ENCODE measurements at places on chromosomes 4 and X.
A peak's percentile ranks its signal among the peaks of the same experiment; 100 is the strongest.

- peak; percentile 2 for DNase-seq
These were observed 43.4 kb upstream of the PHF8 start for GRCh38 chrX:54087661-54088060.

GRCh38 chrX:20130357-20130756 is 11.3 kb downstream of the EIF1AX start:
- no peak for DNase-seq

GRCh38 chrX:136250191-136251040 is 784 bp downstream of the MAP7D3 start:
- no peak for DNase-seq

- no peak for DNase-seq
These were observed 120.7 kb upstream of the TSPAN5 start for GRCh38 chr4:98779088-98779487.

DNA sequence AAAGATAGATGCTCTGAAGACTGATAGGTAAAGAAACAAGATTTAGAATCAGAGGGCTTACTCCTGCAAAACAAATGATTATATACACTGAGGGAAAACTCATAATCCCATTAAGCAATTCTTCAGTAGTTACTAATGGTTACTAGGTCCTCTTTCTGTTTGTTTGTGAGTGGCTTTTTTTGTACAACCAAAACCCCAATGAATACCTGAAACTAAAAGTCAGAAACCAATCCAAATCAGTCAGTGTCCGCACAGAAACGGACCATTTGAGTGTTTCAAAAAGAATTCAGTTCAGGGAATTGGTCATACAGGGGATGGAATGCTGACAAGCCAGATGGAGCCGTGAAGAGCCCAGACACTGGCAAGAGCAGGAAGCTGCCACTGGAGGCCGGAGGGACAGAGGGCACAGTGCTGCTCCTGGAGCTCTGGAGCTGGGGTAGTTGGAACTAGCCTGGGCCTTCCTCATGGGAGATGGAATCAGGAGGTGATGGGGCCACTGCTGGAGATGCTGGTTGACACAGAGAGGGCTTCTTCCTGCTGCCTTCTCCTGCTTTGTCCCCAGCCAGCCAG is 31.9 kb downstream of the SETD7 start:
- peak; percentile 48 for DNase-seq

DNA sequence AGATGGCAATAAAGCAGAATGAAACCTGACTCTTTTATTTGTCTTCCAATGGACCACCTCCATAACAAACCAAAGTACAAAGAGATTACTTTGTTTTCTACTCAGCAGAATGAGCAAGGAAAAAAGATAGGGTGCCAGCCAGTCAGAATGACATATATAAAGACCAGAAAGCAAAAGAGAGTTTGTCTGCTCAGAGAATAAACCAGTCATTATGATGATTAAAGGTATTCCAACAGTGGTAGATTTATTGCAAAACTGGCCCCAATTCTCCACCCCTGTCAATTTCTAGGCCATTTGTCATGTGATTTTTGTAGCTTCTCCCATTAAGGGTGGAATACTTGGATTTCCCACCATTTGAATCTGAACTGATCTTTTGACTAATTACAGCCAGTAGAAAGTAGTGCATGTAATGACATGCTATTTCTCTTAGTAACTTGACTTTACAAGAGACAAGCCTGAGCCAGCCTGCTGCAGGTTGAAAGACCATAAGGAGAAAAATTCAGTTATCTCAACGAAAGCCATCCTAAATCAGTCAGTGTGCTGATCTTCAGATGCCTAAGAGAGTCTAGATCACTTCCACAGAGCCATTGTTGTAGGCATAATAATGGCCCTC is 203.1 kb downstream of the EPHA5 start:
- DNase-seq = no peak

GRCh38 chr4:161189286-161190134 is 974.3 kb downstream of the FSTL5 start:
- peak; percentile 81 for DNase-seq

DNA sequence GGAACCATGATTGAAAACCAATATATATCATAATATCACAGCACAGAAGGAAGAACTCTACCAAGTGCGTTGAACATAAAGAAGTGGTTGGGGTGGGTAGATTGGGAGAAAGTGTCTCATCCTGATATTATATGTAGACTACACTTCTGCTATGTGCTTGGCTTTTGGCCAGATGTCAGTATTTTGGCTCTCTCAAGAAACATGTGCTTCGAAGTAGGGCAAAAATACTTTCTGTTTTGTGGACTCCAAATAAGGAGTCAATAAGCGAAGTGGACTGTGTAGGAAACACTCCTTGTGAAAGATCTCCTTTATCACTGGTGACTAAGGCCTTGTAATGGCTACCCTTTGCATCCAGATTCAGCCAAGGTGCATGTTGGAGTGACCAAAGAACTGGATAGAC is 7.8 kb upstream of the HPSE start:
- no peak for DNase-seq

DNA sequence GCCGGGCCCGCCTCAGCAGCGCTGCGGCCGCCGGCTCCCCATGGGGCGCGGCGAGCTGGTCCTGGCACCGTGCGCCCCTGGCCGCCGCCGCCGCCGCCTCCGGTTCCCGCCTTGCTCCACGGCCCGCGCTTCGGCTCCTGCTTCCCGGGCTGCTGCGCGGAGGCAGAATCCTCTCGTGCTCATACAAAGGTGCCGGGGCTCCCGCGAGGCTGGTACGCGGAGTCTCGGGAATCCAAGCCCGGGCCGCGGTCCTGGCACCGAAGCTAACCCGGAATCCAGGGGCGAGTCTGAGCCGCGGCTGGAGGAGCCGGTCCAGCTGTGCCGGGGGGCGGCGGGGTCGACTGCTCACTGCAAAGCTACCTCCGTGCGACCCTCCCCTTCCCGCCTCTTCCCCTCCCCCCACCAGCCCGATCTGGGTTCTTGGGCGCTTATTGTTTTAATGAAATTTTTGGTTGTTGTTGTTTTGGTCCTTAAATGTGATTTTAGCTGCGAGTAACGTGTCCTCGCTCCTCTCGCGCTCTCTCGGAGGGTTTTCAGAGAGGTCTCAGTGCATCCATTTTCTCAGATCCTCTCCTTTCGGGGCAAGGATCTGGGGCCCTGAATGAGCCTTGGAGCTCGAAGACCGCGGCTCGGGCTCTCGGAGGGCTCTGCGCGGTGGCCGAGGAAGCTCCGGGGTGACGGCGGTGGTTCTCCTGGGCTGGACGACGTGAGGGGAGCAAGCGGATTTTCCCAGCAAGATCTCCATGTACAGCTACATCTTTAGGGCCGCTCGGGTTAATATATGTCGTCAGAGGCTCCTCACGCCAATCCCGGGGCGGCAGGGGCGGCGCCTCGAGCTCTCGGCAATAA is at the start of gene HAND2:
Gene HAND2, minus strand, starts transcription at position 753 of the 849 bp plus-strand sequence. CDS start 940 bp downstream, outside the sequence.
- DNase-seq = no peak

DNA sequence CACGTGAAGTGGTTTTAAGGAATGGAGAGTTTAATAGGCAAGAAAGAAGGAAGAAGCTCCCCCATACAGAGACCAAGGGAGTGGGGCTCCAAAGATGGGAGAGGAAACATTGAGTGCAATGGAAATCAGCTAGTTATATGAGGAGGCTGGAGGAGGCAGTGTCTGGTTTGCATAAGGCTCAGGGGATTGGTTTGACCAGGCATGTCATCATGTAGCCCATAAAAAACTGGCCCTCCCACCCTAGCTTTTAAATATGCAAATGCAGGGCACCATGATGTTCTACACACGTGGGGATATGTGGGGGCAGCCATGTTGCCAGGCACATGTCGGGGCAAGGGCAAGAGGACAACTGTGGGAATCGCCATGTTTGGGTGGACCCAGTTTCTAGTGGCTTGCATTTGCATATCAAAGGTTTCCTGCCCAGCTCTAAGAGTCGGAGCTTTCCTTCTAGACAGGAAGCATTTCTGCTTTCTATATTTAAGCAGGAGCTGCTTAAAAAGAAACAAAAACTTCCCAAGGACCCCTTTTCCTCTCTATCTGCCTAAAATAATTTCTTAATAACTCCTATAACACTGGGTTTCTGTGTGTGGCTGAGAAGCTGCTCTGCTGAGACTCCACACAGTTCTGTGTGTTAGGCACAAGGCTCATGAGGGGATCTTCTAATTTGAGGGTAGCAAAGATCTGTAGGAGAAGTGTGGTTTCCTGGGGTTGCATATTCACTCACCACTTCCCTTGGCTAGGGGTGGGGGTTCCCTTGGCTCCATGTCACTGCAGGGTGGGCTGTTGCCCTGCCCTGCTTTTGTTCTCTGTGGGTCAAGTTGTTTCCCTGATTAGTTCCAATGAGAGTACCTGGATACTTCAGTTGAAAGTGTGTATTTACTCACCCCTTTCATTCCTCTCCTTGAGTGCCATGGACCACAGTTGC is 113.5 kb downstream of the VSIG4 start:
- DNase-seq = no peak

DNA sequence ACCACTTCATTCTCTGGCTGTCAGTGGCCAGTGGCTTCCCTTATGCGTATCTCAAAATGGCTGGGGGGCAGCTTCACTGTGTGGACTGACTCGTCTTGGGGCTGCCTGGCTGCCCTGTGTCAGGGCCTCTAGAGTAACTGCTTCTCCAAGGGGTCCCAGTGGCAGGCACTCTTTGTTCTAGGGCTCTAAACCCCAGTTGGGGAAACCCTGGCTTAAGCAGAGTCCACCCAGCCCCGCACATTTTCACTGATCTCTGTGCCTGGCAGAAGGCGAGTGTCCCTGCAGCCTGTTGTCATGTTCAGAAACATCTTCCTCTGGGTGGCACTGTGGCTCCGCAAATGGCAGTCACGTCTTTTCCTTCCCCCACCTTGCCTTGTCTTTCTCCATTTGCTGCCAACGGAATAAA is 59.7 kb downstream of the NBDY start:
- DNase-seq = peak; percentile 81

DNA sequence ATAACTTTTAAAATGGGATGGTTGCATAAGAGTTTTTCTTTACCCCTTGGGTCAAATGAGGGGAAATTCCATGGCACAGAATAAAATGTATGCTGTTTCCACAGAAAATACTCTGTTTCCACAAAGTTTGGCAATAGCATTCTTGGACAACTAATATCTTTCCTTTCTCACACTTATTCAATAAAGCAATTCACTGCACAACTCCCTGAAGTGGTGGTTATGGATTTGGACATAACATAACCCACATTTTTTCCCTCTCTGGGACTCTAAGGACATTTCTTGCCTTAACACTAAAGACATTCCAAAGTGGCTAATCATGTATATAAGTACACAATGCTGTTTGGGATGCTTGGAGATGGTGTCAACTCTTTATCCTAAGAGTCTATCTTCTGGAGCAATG is 51.7 kb upstream of the GPM6B start:
- DNase-seq = no peak

GRCh38 chrX:106481341-106481740 is 130.4 kb upstream of the RADX start:
- peak; percentile 36 for DNase-seq

GRCh38 chrX:21132686-21133393 is 241.4 kb upstream of the CNKSR2 start:
- DNase-seq = no peak

GRCh38 chrX:150234126-150234525 is 129.0 kb upstream of the MAMLD1 start:
- no peak for DNase-seq

DNA sequence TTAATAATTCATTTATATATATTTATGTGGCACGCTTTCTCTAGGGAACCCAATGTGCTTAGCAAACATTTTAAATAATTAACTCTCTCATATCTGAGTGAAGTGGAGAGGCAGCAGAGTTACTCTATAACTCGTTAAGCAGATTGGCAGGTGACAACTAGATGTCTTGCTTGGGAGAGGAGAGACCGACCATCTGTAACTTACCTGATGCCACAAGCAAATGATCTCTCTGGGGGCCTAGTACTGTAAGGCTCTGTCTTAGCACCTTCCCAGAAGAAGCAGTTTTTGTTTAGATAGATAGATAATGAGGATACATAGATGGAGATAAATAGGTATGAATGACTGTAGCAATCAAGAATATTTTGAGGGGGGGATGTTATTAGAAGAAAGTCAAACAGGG is 11.9 kb upstream of the SEL1L3 start:
- DNase-seq = no peak

DNA sequence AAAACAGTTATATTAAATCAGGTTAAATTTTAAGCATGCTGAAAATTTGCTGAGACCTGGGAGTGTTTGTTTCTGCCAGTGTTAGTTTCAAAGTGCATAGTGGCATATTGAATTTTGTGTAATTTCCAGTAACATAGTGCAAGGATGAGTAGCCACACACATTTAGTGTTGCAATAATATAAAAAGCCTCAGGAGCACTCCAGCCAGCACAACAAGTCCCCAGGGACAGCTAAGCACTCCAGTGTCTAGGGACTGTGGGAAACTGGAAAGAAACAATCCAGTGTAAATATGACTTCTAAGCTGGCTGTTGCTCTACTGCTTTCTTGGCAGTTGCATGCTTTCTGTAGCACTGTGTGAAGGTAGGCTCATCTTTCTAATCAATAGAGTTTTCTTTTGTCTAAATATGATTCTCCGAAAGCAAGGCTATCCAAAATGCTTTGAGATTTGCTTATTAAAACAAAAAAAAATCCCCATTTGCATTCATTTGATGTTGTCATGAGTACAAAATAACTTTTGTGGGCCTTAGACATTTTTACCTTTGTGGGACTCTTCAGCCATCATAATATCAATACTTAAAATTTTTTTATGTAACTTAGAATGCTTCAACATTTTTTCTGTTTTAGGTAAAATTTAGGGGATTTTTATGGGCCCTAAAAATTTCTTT is 24.2 kb upstream of the CXCL2 start:
- DNase-seq = no peak

GRCh38 chr4:173145131-173145530 is 23.5 kb upstream of the GALNT7 start:
- no peak for DNase-seq

DNA sequence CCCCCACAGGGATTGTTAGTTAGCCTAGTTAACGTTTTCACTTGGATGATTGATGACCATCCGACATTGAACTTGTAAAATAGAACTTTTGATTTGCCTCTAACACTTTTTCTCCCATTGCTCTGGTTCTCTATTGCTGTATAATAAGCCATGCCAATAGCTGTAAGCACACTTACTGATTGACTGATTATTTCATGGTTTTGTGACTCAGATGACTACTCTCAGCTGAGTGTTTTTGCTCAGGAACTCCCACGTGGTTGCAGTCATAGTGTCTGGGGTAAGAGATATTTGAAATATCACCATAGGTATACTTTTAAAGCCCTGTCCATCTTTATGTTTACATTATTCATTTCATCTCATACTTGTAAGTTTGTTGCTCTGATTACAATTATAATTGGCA is 1285.5 kb downstream of the STIM2 start:
- no peak for DNase-seq

- no peak for DNase-seq
These were observed 355.0 kb upstream of the GATB start for GRCh38 chr4:152115794-152116193.

DNA sequence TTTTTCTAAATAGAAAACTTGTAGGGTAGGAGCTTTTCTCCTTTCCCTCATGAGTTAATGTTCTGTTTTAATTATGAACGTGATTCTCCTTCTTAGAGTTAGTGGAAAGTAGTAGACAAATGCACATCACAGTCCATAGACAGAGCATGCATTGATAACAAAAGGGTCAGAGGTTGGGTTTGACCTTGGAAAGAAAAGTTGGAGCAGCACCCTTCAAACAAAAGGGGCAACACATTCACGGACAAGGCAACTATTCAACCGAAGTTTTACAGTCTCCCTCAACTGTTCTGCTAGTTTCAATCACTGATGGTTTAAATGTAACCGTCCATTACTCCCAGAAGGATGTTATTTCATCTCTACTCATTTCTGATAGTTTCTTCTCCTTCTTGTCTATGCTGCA is 103.4 kb upstream of the MAOA start:
- no peak for DNase-seq

Measured in G401 (cell line).